ENCODE measurements at places on chromosomes 11 and 22.

DNA sequence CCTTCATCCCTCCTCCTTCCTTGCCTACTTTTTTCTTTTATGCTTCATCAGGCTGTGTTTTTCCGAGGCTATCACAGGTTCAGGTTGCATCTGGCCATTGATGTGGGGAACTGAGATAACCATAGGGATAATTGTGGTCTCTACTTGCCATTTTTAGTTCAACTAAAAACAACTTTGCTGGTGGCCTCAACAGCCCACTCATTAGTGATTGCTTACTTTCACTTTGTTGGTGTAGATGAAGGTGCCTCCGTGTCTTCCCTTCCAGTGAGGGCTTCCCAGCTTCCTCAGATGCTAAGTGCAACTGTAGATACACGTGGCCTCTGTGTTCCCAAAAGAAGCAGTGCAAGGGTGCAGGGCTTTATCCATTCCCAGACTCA lies 35.0 kb downstream of the KCNJ1 start:
- DNase-seq, result peak; percentile 60

DNA sequence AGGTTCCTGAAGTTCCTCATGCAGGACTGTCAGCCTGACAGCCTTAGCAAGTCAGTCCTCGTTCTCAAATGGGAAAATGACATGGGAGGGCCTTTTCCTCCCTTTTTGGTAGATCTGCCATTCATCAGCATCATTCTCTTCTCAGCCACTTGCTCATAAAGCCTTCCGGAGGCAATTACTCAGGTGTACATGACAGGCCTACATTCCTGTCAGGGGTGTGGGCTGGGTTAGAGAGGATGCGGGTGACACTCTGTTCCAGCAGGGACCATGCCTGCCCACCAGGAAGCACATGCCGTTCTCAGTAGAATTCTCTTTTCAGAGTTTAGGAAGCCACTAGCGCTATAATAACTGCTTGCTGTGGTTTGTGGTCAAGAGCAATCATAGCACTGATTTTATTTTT lies 24.2 kb upstream of the ANKK1 start:
- peak; percentile 90 for DNase-seq

DNA sequence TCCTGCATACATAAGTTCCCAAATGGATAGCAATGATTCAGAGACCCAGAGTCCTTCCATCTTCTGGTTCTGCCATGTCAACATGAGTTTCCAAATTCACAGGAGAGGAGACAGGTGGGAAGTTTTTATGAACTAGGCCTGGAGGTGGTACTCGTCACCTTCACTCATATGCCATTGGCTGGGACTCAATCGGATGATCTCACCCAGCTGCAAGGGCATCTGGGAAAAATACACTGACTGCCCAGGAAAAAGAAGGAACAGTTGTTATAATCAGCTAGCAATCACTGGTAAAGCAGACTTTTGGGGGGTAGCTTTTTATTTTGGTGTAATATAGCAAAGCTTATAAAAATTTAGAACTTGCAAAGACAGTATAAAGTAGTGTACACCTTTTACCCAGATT lies 83.9 kb downstream of the OTOG start:
- no peak for DNase-seq

- DNase-seq, result no peak
These were observed 11.2 kb downstream of the HIRA start for GRCh38 chr22:19420321-19420720.

GRCh38 chr22:37453696-37454095 lies 26.4 kb upstream of the ELFN2 start:
- no peak for DNase-seq

- no peak for DNase-seq
These were observed 5.2 kb upstream of the RASSF10 start for GRCh38 chr11:13003736-13004493.

DNA sequence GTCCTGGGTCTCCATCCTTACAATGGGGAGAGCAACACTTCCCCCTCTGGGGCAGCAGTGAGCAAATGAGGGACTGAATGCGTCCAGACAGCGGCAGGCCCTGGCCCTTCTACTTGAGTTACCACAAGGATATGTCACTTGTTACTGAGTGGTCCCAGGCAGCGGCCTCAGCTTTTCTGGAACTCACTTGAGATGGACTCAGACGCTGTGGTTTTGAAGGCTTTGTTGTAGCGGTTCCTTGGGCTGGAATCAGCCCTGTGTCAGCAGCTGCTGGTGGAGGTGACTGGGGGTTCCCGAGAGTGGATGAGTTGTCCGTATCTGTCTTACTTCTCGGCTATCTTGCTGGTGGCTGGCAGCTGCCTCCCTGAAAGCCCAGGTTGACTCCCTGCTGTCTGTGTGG lies 77.0 kb downstream of the MICAL2 start:
- DNase-seq, result no peak

DNA sequence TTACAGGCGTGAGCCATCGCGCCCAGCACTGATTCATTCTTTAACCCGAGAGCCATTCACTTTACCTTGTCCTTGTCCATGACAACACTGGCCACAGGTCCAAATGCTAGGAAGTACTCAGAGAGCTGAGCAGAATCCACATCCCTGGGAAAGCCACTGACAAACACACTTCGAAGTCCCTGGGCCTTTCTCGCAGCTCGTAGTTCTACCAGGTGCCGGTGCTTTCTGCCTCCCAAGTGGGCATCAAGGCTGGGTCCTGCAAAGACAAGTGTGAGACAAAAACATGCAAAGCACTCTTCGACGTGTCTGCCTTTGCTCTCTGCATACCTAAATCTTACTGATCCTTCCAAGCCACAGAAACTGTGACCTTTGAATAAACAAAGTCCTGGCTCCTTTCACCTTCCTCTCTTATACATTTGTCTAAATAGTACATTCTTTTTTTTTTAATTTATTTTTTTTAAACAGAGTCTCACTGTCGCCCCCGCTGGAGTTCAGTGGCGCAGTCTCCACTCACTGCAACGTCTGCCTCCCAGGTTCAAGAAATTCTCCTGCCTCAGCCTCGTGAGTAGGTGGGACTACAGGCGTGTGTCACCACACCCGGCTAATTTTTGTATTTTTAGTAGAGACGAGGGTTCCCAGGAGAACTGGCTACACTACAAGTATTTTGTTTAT lies 2.2 kb downstream of the TUT1 start:
- DNase-seq, result no peak

DNA sequence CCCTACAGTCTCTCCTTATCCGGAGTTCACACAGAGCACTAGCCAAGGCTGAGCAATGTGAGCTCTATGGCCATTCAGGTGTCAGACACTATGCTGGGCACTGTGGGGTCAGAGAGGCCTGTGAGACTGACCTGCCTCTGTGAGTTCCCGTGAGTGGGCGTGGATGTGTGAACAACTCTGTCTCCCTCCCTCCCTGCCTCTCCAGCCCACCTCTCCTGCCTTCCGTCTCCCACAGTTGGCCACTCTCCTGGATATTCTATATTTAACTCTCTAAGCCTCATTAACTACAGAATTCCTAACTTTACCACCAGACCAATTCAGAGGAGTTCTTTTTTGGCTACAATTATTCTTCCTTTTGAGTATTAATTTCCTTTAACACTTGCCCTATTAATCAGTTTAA lies 191.6 kb upstream of the NCAM1 start:
- DNase-seq, result no peak

- DNase-seq, result peak; percentile 48
These were observed 9.0 kb upstream of the OSM start for GRCh38 chr22:30275625-30276024.

- DNase-seq, result no peak
These were observed 451 bp downstream of the FHIP1B start for GRCh38 chr11:6233984-6234386.

- DNase-seq, result no peak
These were observed 230.4 kb upstream of the MTNR1B start for GRCh38 chr11:92739041-92739440.

DNA sequence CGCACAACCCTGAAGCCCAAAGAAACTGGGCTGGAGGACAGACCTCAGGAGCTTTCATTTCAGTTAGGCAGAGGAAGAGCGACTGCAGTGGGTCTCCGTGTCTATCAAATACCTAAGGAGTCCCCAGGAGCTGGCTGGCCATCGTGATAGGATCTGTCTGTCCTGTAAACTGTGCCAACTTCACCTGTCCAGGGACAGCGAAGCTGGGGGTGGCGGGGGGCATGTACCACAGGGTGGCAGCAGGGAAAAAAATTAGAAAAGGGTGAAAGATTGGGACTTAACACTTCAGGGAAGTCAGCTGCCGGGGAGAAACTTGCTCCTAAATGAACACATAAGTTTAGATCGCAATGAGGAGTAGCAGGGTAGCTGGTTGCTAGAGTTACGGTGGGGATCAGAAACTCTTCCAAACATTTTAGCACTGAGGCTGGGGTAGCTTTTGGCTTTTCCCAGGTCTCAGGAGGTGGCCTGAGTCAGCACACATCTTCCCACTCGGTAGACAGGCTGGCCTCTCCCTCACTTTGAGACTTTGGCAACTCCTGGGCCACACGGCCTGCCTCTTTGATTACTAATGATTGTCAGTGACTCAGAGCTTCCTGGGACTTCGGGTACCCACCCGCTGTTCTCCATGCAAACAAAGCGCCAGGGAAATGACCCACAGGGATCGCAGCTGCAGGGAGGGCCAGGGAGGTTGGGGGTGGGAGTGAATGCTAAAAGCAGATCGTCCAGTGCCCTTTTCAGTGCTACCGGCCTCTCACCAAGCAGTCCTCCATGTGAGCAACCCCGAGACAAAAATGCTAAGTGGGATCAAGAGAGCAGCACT lies 2.9 kb upstream of the MTFP1 start:
- DNase-seq, result peak; percentile 86

GRCh38 chr11:117187007-117187406 lies 8.5 kb downstream of the SIDT2 start:
- DNase-seq, result no peak

- no peak for DNase-seq
These were observed 27.2 kb downstream of the NAV2 start for GRCh38 chr11:19739872-19740271.

DNA sequence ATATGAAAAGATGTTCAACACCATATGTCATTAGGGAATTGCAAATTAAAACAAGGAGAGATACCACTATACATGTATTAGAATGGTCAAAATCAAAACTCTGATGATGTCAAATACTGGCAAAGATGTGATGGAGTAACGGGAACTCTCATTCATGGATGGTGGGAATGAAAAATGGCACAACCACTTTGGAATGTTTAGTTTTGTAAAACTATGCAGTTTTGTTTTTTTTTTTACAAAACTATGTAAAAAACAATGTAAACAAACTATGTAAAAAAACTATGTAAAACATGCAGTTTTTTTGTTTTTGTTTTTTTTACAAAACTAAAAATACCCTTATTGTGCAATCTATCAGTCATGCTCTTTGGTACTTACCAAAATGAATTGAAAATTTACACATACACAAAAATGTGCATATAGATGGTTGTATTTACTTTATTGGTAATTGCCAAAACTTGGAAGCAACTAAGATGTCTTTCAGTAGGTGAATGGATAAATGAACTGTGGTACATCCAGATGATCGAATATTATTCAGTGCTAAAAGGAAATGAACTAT lies 5.0 kb upstream of the USP47 start:
- no peak for DNase-seq

DNA sequence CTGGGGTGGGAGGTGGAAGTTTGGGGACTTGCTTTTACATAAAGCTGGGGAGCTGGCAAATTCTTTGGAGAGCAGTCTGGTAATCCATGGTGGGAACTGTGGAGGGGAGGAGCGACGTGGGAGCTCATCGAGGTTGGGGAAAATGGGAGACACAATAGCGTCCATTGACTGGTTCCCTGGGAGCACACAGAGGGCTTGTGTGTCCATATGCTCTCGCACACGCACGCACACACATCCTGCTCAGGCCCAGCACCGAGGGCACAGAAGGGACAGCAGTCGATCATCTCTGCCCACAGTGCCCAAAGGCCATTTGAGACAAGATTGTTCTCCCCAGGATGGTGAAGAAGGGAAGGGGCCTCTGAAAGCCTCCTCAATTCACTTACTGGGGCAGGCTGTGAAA lies 53.7 kb downstream of the FBXO7 start:
- no peak for DNase-seq

DNA sequence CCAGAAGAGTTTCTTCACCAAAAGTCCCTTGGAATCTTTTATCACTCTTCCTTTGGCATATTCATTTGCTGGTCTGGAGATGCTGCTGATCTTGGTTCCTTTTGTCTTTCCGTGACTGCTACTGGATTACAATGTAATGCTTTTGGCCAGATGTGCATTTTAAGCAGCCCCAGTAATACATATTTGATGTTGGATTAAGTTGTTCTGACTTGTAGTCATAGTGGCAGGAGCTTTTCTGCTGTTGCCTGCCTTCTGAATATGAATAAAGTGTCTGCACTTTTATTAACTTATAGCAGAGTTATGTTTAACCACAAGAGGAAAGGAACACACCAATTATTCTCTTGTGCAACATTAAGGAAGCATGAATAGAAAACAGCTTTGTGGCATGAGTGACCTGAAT lies 360.0 kb upstream of the DDI1 start:
- DNase-seq, result no peak

- no peak for DNase-seq
These were observed 310.1 kb upstream of the SORL1-AS1 start for GRCh38 chr11:121762820-121763219.

DNA sequence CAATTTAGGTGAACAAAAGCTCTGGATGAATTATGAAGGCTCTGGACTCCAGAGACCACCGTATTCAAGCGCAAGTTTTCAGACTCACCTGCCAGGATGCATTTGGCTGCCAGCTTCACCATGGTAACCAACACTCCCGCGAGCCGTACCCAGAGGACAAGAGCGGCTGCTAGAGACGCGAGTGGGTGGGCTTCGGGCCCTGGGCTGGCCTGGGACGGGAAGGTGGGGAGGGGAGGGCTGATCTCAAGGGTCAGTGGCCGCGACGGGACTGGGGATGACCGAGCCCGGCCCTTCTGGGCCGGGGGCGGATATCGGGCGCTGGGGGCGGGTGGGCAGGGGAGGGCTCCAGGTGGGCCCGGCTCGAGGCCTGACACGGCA lies 344 bp downstream of the IFT27 start:
- DNase-seq, result no peak

GRCh38 chr11:116808262-116809175 lies 14.6 kb downstream of the APOA4 start:
- no peak for DNase-seq

DNA sequence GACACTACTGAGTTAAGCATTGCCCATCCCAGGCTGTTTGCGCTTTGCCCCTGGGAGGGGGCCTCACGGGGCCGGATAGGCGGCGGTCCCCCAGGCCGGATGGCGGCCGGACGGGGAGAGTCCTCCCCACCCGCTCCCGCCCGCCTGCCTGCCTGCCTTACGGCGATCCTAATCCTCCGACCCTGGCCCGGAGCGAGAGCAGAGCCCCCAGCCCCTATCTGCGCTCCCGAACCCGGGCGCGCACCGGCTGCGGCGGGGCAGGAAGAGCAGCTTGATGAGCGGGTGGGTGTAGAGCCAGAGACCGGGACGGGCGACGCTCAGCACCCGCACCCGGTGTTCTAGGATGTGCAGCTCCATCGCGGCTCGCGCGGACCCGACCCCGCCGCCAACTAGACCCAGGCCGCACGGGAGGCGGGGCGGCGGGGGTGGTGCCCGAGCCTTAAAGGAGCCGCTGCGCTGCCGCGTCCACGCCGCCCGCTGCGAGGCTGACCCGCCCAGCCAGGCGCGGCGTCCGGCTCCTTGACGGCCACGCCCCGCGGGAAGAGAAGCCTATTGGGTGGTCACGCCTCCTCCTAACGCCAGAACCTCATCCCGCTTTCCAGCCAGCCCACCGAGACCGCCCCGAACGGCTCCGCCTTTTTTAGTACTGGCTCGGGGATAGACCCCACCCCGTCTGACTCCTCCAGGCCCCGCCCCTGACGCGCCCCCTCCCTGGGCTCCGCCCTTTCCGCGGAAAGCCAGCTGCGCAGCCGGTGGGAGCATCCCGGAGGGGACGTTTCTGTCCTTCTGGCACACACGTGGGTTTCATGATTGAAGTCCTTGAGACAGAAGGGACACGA lies at the start of gene CASTOR1:
TSS of gene CASTOR1 (minus strand) at position 365 of the 839 bp plus-strand sequence. CDS start at position 357, 8 bp downstream.
- peak; percentile 96 for DNase-seq
